ENCODE measurements at places on chromosomes 4 and X.

DNA sequence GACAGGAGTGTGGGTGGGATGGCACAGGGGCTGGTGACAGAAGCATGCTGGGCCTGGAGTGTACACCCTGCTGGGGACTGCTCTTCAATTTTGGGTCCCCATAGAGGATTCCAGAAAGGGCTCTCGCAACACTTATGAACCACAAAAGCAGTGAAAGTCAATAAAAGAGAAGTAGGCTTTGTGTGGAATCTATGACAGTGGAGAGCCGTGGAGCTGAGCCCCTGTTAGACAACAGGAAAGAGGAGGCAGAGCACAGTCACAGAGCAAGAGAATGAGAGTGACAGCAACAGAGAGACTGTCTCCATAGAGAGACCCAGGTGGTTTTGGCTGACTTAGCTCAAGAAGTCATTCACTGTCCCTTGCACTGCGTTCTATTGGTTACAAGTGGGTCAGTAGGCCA, 135.1 kb upstream of the ATP6AP2 start:
- DNase-seq = no peak

DNA sequence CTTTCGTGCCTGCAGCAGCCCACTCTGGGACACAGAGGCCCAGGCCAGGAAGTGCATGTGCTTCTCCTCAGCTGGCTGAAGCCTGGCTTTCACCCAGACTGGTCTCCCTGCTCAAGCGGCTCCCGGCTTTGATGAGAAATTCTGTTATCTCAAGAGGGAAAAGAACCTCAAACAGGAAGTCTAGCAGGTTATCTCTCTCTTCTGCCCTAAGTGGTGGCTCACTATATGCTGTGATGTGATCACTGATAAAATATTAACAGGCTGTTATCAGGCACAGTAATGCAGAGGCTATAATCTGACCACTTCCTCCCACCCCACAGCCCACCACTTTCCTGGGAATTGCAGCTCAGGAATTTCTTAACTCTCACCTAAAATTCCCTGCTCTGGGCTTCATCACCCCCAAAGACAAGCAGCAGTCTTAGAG, 13.3 kb downstream of the CLDN2 start:
- no peak for DNase-seq

- DNase-seq = no peak
These were observed 22.7 kb downstream of the NUDT6 start for GRCh38 chr4:122899682-122900081.

GRCh38 chrX:40244980-40245379, 147.2 kb upstream of the BCOR start:
- no peak for DNase-seq

DNA sequence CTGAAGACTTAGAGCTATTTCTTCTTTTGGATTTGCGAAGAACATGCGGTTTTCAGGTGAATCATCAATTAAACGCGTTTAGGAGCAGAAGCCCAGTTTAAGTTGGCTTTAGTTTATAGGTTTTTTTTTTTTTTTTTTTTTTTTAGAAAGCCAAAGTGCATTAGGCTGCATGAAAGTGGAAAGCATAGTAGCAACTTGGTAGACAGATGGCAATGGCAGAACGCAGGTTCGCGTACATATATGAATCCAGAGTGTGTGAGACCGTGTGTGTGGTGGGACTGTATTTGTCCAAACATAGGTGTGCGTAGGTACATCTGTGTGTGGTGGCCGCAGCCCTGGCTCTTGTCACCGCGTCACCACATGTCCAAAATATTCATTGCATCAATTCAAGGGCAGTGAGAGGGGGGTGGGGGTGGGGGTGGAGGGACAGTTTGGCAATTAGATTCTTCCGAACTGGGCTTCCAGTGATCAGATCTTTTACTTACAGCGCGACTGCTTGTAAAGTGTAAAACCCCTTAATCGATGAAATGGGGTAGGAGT, 901 bp downstream of the JADE1 start:
- DNase-seq = peak; percentile 20

- DNase-seq = no peak
These were observed 568.8 kb upstream of the TENM3 start for GRCh38 chr4:181674315-181674875.

- no peak for DNase-seq
These were observed 67.4 kb downstream of the RASGEF1B start for GRCh38 chr4:81404294-81404693.

DNA sequence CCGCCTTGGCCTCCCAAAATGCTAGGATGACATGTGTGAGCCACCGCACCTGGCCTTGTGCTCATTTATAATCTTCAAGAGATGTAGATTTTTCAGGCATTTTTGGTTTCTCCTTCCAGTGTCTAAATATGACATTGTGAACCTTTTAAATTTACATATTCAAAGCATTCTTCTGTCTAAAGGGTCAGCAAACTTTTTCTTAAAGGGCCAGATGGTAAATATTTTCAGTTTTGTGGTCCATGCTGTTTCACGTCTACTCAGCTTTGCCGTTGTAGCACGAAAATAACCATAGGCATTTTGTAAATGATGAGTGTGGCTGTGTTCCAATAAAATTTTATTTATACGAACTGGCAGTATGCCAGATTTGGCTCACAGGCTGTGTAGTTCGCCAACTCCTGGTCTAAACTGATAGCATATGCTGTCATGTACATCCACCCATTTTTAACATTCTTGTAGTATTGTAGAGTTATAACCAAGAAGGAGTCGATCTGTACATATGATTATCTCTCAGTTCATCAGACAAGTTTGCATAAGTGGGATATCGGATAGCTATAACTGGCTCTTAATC, 12.7 kb upstream of the GCNA start:
- DNase-seq = no peak

GRCh38 chr4:147528054-147528453, 47.2 kb downstream of the EDNRA start:
- no peak for DNase-seq

DNA sequence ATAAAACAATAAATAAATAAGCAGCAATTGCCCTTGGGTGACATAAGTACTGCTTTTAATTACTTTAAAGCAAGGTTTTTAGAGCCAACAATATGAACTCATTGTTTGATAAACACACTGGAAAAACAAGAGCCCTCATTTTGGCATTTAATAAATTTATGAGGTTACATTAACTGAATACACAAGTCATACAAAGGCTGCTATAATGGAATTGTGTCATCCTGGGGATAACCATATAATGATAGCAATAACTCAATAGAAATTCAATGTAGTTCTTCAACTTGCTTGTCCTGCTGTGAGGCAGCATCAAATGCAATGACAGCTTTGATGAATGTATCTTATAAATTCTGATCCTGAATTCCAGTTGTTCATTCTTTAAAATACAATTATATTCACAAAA, 1512.5 kb downstream of the STIM2 start:
- no peak for DNase-seq

GRCh38 chrX:119529345-119530276, 35.6 kb downstream of the STEEP1 start:
- no peak for DNase-seq

DNA sequence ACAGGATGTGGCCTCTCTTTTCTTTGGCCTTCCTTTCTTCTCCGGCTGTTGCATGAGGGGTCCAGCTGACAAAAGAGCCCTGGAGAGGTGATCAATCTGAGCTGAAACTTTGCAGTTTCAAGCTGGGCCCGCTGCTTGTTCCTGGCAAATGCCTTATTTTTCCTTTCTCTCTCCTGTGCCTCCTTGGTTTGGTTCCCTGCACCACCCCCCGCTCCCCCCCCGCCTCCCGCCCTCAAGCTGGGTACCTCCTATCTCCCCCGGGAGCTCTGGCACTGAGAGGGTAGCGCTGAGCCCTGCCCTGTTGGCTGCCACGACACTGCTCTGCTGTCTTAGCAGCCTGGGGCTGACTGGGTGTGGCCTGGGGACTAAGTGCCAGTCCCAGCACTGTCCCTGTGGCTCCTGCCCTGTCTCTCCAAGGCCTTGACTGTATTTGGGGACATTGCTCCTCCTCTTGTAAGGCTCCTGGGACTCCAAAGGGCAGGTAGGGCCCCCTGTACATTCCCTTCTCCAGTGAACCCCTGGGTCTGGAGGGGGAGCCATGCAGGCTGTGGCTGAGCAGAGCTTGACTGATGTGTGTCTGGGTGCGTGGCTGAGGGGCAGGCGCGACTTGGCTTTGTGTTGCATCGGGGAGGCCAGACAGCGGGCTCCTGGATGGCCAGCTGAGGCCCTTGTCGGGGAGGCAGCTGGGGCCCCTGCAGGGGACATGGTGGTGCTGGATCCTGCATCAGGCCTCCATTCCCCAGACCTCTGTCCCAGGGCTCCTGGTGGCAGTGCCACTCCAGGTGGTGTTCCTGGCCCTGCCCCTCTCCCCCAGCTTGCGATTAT, 1.1 kb downstream of the PLXNA3 start:
- DNase-seq = no peak

- no peak for DNase-seq
These were observed 193.8 kb downstream of the FBXO8 start for GRCh38 chr4:174089711-174090110.

DNA sequence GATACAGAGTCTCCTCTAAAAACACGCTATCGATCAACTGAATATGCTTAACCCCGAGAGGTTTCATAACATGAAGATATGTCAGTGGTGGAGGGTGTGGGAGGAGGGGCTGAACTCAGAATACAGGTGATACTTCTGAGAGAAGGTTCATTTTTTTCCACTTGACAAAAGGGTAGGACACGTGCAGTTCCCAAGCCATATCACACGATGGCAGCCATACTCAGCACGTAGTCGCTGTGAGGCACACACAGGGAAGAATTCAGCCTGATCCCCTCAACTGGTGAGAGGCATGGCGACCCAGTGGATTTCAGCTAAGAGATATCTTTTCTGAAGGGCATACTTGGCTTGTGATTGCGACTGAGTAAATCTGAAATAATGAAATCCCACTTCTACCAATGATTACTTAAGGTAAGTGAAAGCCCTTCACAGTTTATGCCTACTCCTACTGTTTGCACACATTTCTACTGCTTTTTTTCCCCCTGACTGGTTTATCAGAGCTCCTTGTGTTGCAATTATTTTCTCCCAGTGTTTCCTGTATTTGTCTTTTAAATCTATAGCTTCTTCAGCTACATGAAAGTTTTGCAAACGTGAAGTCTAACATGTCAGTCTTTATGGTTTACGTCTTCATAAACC, 133.1 kb downstream of the CORIN start:
- DNase-seq = no peak
